ENCODE measurements at places on chromosomes 3 and 15.
A peak's percentile ranks its signal among the peaks of the same experiment; 100 is the strongest.

GRCh38 chr3:179452176-179452564 lies 900 bp upstream of the GNB4 start:
- DNase-seq = no peak

DNA sequence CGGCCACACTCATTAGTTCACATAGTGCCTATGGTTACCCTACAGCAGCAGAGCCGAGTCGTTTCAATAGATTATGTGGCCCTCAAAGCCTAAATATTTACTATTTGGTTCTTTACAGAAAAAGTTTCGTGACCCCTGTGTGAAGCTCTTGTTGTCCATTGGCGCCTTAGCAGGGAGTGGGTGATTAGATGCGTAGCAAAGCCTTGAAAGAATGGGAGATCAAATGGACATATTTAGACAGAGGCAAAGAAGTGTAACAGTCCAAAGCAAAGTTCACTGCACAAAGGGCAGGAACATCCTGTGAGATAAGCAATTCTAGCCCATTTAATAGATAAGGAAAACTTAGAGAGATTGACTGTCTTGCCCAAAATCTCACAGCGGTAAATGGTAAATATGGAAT lies 247.4 kb upstream of the TRIM42 start:
- DNase-seq = no peak

DNA sequence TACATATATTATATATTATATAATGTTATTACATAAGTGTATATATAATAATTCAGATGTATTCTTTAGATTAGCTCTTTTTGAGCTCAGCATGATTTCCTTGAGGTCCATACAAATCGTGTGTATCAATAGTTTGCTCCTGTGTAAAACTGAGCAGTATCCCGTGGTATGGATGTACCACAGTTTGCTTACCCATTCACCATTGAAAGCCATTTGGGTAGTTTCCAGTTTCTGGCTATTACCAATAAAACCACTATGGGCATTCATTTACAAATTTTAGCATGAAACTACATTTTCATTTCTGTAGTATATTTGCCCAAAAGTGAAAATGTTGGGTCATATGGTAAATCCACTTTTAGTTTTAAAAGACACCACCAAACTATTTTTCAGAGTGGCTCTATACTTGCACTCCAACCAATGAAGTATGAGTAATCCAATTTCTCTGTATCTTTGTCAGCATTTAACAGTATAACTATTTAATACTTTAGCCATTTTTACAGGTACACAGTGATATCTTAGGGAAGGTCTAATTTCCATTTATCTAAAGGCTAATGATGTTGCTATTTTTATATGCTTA lies 1361.4 kb upstream of the GBE1 start:
- no peak for DNase-seq

DNA sequence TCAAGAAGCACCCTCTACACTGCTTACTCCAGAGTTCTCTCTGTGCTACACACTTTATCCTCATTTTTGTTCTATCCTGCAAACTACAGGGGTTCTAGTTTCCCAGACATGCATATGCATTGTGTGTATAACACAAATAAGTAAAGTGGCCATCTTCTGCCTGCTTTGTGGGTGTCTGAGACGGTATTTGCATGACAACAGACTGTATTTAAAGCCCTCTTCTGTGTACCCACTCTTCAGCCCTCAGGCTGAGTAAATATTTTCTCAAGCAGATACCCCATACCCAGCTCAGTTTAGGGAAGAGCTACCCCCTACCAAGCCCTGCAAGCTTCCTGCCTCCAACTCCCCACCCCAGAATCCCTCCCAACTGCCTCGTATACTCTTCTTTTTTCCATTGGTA lies 31.7 kb downstream of the SYNPR start:
- no peak for DNase-seq

GRCh38 chr3:134090031-134090430 lies 60.3 kb upstream of the SLCO2A1 start:
- no peak for DNase-seq

- no peak for DNase-seq
Observed at GRCh38 chr15:33794453-33794852, 173.8 kb upstream of the CHRM5 start.

GRCh38 chr3:70127192-70127591 lies 127.7 kb downstream of the SAMMSON start:
- no peak for DNase-seq

- no peak for DNase-seq
Observed at GRCh38 chr3:4029135-4029534, 229.9 kb downstream of the LRRN1 start.

DNA sequence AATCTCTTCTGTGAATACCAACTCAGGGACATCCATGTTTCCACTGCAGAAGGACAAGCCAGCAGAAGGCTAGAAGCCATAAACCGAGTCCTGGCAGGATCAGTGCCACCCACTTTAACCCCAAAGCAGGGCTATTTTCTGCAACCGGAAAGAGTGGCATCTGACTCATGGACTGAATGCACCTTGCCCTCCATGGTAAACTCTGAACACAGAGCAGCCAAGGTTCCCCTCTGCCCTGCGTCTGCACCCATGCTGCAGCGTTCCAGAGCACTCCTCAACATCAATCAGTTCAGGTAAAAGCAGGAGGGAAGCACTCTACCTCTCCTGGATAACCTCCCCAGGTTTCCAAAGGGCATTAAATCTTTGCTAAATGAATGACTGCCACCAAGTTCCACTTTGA lies 801 bp upstream of the NGRN start:
- DNase-seq = peak; percentile 6

DNA sequence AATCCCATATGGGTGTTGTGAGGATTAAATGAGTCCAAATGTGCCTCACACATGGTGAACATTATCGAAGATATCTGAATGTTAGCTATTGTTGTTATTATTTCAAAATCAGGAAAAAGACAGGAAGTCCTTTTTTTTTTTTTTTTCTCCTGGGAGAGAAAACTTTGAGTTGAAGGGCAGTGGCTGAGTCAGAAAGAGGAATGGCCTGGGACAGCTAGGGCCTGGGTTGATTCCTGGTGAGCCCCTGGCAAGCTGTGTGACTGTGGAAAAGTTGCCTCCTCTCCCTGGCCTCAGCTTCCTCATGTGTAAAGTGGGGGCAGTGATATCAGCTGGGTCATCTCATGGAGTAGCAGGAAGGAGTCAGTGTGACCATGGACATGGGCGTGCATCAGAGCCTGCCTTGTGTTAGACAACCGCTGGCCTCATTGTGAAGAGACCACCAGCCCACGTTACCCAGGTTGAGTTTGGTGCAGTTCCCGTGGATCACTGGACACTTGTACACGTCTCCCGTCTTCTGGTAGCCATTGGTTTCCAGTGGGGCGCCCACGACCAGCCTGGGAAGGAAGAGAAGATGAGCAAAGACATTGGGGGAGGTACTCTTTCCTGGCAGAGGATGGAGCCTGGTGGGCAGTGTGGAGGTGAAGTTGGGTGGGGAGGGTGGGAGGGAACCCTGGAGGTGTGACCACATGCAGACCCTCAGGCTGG lies 63.1 kb downstream of the ITGA11 start:
- no peak for DNase-seq

DNA sequence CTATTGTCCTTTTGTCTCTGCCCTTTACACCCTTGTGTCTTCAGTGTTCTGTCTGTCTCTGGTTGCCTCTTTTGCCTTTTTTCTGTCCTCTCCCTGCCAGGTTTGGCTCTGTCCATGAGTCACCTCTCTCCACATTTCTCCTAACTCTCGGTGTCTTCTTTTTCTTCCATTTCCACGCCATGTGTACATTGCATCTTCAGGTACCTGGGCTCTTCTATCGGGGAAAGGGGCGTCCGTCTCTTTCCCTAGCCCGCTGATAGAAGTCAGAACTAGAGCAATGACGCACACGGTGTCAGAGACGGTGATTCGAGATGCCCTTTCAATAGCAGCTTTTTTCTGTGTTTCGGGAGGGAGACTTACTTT lies 641 bp downstream of the OPA1 start:
- DNase-seq = peak; percentile 21

GRCh38 chr15:66722757-66723540 lies 20.9 kb downstream of the SMAD6 start:
- DNase-seq = no peak

GRCh38 chr15:73346735-73347312 lies 21.9 kb downstream of the HCN4 start:
- peak; percentile 63 for DNase-seq

- DNase-seq = no peak
Observed at GRCh38 chr15:99438691-99439523, 126.9 kb upstream of the MEF2A start.

DNA sequence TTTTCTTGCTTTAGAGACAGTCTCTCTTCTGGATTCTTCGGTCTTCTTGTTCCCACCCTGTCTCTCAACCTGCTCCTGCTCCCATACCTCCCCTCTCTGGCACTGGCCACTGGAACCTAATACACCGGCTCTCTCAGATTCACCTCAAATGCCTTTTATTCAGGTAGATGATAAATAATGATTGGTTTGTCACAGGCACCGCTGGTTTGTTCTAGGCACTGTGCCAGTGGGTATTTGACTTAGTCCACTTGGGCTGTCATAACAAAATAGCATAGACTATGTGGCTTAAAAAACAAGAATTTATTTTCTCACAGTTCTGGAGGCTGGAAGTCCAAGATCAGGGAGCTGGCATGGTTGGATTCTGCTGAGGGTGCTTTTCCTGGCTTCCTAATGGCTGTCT lies 278.2 kb upstream of the STT3B start:
- no peak for DNase-seq

- DNase-seq = no peak
Observed at GRCh38 chr15:73894133-73894814, 20.9 kb downstream of the TBC1D21 start.

DNA sequence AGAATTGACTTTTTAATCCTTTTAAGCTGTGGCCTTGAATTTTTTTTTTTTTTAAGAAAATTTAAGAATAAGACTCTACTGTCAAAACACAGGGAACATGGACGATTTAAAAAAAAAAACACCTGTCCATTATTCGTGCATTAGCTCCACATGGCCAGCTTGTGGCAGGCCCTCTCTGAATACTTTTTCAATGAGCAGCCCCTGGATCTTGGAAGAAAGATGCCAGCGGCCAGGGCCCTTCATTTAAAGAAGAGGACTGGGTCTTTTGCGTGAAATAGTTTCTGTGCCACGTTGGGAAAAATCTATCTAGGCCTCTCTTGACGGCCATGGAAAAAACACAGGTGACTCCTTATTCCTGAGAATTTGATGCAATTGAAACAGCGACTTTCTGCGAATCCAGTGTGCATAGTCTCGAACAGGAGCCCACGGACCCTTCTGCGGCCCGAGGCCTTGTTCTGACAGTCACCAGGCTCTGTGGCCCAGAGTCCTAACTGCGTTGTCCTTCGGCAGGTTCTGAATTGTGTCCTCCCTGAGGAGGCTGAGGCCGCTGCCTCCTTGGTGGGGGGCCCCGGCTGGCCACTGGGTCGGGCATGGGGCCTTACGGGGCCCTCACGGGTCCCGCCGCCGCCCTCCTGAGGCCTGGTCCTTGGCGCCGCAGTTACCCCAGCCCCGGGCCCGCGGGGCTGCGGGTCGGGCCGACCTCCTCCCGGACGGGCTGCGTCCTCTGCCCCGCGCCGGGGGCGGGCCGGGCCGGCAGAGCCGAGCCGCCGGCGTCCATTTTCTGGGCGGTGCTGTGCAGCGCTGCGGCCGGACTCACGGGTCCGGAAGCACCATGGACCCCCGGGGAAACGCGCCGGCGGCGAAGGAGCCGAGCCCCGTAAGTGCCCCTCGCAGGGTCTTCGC lies 33.5 kb downstream of the ZBTB38 start:
- peak; percentile 29 for DNase-seq

- no peak for DNase-seq
Observed at GRCh38 chr3:172606021-172606420, 82.8 kb upstream of the TNFSF10 start.

DNA sequence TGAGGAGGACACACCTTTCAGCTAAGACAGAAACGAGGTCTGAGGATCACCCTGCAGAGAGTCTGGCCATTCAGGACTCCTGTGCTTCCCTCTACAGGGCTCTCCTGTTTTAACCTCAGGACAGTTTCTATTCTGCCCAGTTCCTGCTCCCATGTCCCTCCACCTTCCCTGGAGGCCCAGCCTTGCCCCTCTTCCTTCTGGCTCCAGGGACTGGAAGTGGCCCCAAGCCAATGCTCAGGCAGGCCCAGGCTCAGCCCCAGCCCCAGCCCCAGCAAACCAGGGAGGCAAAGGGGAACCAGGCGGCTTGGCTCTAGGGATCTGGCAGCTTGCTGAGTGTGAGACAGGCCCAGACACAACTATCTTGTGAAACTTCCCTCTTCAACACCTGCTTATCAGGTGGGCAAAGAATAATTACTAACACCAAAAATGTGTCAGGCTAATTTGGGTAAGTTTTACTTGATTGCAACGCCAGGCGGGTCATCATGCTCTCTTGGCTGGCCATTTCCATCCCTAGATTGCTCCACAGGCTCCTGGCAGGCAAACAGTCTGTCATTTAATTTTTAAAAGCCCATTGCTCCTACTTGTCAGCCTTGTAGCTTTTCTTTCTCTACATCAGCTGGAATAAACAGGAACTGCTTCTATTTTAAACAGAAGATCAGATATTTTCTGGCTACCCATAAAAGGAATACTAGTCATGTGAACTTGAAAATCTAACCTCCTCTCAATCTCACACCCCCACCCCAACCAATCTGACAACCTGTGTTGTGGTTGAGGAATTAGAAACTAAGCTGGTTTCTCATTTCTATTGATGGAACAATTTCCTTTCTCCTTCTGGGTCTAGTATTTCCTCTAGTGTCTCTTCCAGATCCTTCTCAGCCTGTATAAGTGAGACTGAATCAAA lies 33.5 kb downstream of the UPK1B start:
- no peak for DNase-seq

DNA sequence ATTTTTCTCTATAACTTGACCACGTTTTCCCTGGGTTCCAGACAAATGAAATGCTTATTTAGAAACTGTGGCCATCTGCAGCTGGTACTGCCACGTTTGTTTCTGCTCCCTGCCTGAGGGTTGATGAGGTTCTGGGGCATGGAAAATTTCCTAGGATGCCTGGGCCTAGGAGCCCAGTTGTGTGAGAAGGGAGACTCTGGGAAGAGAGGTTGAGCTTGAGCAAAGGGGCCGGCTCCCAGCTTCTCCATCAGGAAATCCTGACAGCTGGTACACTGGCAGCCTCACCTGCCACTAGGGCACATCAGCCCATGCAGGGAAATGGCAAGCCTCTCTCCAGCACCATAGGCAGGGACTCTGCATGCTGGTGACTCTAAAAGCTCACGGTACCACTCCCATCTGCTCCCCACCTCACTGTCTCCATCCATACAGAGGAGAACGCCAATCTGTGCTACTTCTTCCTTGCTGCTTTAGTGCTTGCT lies 165.4 kb upstream of the PPP2R3A start:
- DNase-seq = no peak

GRCh38 chr15:63372018-63372705 lies 9.5 kb downstream of the CA12 start:
- DNase-seq = no peak

- DNase-seq = no peak
Observed at GRCh38 chr3:8658306-8659212, 14.0 kb upstream of the SSUH2 start.

Data from activated CD4-positive, alpha-beta T cell treated with anti-CD3 and anti-CD28 coated beads, Interleukin-2, amount 50 U/mL, for 1 hour (primary cell).